Activated CD4-positive, alpha-beta T cell treated with anti-CD3 and anti-CD28 coated beads, Interleukin-2, amount 50 U/mL, for 24 hours (primary cell): ENCODE measurements at places on chromosomes 1 and 21.
A peak's percentile ranks its signal among the peaks of the same experiment; 100 is the strongest.

- DNase-seq = peak; percentile 1
Observed at GRCh38 chr1:201983380-201983805, 945 bp downstream of the RNPEP start.

DNA sequence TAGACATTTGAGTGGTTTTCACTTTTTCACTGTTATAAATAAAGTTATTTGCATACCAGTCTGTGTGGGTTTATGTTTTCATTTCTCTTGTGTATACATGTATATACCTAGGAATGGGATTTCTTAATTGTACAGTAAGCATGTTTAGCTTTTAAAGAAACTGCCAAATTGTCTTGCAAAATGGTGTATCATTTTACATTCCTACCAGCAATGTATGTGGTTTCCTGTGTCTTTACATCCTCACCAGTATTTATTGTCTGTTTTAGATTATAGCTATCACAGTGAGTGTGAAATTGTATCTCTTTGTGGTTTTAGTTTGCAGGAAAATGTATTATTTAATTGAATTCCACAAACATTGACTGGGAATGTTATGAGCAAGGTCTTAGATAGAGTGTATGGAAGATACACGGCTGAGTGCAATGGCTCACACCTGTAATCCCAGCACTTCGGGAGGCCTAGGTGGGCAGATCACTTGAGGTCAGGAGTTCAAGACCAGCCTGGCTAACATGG is 57.3 kb downstream of the MACF1 start:
- DNase-seq = no peak

DNA sequence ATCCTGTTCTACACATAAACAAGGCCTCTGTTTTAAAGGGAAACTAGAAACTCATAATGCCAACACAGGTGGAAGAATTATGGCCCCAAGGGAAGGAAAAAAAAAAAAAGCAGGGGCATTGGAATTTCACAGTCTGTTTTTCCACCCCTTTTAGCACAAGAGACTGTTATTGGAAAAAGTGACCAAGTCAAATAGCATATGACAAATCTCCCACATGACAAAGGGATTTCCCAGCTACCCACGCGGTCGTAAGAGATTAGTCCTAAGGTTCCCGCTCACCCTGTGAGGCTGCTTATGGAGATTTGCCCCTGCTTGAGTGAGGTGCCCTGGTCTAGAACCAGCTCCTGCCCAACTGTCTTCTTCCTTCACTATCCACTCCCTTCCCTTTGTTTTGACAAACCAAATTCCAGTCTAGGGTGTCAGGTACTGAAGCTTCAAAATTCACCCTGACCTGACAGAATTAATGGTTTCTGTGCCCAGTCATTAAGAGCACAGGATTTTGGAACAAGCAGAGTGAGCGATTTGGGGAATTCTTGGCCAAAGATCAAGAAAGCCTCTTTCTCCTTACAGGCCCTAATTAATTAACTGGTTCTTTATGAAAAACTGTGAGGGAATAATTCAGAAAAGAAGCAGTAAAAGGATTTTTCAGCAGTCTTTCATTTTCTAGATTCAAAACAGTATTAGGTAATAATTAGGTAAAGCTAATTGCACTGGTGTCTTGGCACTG is 107.3 kb downstream of the NMNAT2 start:
- DNase-seq = peak; percentile 13

DNA sequence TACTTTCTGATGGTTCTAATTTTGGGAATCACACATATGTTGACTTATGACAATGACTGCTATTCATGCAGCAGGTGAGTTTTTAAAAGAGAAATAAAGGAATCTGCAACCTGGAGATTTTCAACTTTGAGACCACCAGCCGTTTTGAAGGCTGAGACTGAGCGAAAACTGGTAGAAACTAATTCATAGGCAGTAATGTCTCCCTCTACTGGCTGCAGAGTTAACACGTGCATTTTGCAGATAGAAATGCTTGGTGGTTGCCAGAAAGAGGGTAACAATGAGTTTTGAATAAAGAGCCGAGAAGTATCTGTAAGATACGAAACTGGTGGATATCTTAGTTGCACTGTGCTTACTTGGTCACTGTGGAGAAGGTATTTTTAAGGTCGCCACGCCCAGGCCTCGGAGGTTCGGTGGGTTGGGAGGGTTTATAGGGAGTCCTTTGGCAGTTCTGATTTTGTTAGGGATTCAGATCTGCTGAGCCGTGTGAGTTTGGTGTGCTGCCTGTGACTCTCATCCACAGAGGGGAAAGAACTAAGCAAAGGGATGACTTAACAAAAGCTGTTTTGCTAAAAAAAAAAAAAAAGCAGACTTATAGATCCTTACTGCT is 83.0 kb downstream of the RYR2 start:
- no peak for DNase-seq

DNA sequence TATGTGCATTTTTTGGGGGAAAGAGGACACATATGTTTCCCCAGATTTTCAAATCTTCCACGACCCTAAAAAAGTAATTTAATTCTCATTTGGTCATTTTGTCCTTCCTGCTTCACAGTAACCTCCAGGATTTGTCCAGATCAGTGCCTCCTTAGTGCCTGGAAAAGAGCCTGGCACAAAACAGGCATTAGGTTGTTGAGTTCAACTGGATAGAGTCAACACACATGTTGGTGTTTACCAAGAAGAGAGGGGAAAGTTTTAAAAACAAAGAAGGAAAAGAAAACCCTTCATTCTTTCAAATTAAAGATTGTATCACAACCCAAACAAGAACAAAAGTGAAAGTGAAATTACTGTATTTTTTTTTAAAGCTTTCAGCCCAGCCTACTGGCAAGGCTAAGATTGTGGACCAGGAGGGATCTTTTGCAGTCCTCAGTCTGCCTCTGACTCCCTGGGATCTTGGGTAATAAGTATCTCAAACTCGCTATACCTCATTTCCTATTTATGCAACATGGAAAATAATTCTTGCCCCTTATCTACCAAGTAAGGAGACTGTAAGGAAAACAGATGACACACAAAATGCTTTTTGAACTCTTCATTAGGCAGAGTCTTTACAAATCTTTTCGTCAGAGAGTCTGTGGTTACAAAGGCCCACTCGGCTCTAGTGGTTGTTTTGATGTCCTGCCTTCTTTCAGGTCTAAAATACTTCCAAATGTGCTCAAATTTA is 57.8 kb downstream of the ZNF281 start:
- DNase-seq = no peak

- no peak for DNase-seq
Observed at GRCh38 chr1:24266398-24266941, 52.7 kb upstream of the GRHL3 start.

GRCh38 chr21:31382060-31382459 is 38.0 kb upstream of the TIAM1 start:
- no peak for DNase-seq

GRCh38 chr1:11531314-11531870 is 52.4 kb downstream of the DISP3 start:
- DNase-seq = no peak

GRCh38 chr1:17397910-17398695 is 26.1 kb downstream of the PADI6 start:
- DNase-seq = no peak

GRCh38 chr1:5390504-5390903 is 601.7 kb downstream of the NPHP4 start:
- DNase-seq = no peak

DNA sequence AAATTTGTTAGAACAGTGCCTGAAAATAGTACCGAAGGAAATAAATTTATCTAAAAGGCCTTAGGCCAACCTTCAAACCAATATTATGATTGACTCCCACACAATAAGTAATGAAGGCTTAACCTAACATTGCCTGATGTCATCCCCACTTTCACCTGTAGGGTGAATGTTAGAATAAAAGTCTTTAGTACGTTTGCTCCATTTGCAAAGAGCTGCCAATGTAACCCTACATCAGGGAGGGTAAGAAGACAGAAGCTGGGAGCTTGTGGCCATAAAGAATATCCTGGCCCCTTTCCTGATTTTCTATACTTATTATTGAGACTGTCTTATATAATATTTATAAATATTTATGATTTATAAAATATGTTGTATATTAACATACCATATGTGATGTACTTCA is 661.8 kb upstream of the CXADR start:
- DNase-seq = no peak

GRCh38 chr21:28537371-28538079 is 455.2 kb downstream of the LTN1 start:
- DNase-seq = no peak

DNA sequence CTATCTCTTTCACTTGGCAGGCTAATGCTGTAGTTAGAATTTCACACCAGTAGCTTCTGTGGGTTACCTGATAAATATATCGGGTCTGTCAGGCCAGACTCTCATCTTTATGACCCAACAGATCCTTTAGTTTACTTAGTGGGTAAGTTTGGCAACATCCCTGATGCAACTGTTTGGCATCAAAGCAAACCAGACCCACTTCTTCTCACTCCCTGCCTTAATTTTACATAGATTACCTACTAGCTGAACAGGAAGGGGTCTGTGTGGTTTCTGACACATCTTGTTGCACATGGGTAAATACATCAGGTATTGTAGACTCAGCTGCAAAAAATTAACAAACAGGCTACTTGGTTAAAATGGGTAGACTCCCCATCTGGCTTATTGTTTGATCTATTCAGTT is 3.2 kb upstream of the GUK1 start:
- no peak for DNase-seq

DNA sequence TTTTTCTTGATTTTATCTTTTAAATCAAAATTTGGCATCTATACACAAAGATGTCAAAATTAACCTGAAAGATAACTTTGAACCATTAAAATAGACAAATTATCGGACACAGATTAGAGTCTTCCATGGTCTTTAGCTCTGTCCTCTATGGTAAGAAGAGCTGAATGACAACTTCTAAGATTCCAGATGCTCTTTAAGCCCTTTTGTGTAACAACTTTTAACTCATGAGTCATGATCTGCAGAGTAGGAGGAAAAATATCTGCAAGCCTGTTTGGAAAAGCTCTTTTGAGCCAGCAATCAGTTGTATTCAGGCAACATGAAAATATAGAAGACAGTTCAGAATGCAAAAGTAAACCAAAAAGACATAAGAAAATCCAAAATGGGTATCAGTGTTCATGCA is 37.8 kb downstream of the TTC13 start:
- DNase-seq = no peak

GRCh38 chr1:79304131-79304530 is 297.6 kb upstream of the ADGRL4 start:
- no peak for DNase-seq

- no peak for DNase-seq
Observed at GRCh38 chr1:25567710-25568089, 24.3 kb downstream of the LDLRAP1 start.

- no peak for DNase-seq
Observed at GRCh38 chr1:213982672-213983492, 4.9 kb upstream of the PROX1 start.

- DNase-seq = peak; percentile 5
Observed at GRCh38 chr1:209674957-209675564, at the start of gene G0S2. G0S2 (plus strand) TSS chr1:209675412; CDS start chr1:209675685, 273 bp downstream.

DNA sequence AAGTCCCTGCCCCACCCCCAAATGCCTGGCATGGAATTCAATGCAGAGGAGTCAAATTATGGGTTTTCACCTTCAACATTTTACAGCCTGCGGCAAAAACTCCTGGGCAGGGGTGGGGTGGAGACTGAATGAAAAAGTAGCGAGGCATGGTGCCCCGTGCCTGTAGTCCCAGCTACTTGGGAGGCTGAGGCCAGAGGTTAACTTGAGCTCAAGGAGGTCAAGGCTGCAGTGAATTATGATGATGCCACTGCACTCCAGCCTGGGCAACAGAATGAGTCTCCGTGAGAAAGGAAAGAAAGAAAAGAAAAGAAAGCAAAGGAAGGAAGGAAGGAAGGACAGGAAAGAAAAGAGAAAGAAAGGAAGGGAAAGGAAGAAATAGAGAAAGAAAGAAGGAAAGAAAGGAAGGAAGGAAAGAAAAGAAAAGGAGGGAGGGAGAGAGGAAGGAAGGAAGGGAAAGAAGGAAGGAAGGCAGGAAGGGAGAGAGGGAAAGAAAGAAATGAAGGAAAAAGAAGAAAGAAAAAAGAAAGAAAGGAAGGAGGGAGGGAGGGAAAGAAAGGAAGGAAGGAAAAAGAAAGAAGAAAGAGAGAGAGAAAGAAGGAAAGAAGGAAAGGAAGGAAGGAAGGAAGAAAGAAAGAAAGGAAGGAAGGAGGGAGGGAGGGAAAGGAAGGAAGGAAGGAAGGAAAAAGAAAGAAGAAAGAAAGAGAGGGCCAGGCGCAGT is 11.1 kb downstream of the LEMD1 start:
- no peak for DNase-seq

- no peak for DNase-seq
Observed at GRCh38 chr1:178121883-178122282, 28.0 kb downstream of the RASAL2 start.

GRCh38 chr1:80827666-80828065 is 973.1 kb upstream of the ADGRL2 start:
- DNase-seq = no peak

GRCh38 chr1:164765992-164766720 is 207.2 kb downstream of the PBX1 start:
- DNase-seq = no peak

- DNase-seq = no peak
Observed at GRCh38 chr1:62362926-62363325, 43.7 kb upstream of the KANK4 start.

- DNase-seq = no peak
Observed at GRCh38 chr1:60598041-60598910, 484.1 kb upstream of the NFIA start.

GRCh38 chr21:35139382-35139715 is 90.2 kb upstream of the RUNX1 start:
- DNase-seq = peak; percentile 51

DNA sequence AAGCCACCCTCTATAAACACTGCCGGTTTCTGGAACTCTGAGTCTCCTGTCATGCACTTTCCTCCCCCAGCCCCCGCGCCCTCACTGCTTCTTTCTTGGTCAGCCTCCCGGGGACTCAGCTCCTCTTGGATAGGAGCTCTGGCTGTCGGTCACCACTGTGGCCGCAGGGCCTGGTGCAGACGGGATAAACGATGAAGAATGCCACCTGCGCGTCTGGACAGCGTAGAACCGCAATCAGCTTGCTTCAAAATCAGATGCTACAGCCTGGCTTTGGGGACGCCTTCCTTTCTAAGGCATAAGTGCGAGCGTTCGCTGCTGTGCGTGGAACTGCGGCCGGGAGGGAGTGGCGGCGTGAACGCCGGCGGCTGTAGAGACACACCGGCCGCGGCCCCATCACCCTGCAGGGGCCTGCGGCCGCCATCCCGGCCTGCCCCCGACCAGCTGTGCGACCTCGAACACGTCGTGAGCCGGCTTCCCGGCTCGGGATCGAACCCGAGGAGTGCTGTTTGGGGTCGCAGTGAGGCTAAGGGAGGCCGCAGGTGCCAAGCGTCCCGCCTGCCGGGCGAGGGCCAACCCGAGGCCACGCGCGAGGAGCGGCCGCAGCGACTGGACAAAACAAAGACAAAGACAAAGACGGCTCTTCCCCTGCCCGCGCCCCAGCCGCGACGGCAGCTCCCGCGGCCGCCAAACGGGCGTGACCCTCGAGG is 688 bp downstream of the PTTG1IP start:
- no peak for DNase-seq

DNA sequence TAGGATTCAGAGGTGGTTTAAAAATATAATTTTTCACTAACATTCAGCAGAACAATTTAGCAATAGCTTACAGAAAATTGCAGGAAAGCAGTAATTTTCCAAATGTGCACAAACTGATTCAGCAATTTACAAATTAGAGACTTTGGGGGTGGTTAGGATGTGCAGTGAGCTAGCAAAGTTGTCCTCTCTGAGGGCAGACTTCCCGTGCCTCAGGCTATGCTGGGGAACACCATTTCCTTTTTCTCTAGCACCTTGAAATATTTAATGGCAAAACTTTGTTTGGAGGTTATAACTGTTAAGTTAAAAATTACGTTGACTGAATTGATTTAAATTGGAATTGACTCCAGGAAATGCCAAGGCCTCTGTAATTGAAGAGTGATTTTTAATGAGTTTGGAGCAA is 258.9 kb downstream of the PTBP2 start:
- DNase-seq = no peak

- DNase-seq = no peak
Observed at GRCh38 chr1:47681735-47682134, 243.9 kb downstream of the FOXD2 start.
